ENCODE measurements at places on chromosomes 16 and 17.

GRCh38 chr17:37691807-37692206 lies 48.6 kb upstream of the DDX52 start:
- DNase-seq, result no peak

- no peak for DNase-seq
Observed at GRCh38 chr16:72277749-72278148, 105.8 kb upstream of the PMFBP1 start.

- DNase-seq, result no peak
Observed at GRCh38 chr17:49548051-49548505, 27.6 kb upstream of the NXPH3 start.

- DNase-seq, result no peak
Observed at GRCh38 chr16:81551151-81551808, 106.7 kb downstream of the CMIP start.

DNA sequence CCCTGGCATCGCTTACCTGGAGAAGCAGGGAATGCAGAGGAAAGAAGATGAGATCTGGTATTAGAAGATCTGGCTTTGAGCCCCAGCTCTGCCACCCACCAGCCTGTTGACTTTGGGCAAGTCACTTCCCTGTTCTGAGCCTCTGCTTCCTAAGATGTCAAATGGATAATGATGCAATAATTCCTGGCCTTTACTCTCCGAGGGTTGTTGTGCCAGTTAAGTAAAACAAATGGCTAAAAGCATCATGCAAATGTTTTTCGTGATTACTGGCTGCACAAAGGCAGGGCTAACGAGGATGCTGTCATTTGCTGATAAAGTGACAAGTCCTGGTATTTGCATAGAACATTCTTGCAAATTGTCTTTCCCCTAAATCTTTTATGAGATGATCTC lies 1.3 kb upstream of the ZNF821 start:
- no peak for DNase-seq

GRCh38 chr17:17258011-17258410 lies 21.0 kb upstream of the FLCN start:
- no peak for DNase-seq

- DNase-seq, result no peak
Observed at GRCh38 chr16:35480361-35480760, 2020.9 kb downstream of the TP53TG3F start.

- no peak for DNase-seq
Observed at GRCh38 chr16:1461146-1461545, 13.7 kb downstream of the CLCN7 start.

DNA sequence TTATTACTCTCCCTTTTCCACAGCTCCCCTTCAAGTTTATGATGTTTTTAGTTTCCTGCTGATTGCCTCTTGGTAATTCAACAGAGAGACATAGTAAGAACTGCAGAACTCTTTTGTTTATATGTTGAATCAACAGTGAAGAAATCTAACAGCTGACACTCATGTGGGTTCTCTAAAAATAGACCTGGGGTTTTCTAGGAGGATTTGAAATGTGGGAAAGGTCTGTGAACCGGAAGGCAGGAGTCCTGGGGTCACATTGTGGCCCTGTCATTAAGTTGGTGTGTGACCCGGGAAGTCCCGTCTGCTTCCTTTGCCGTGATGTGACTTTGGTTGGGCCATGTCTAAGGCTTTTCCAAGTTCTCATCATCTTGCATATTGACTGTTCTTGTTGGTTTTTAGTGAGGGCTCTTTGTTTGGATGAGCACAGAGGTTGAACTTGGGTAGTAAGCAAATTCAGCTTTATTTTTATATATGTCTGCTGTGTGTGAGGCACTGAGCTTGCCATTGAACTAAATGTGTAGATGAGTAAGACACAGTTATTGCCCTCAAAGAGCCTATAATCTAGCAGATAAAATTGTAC lies 48.5 kb upstream of the HS3ST3A1 start:
- no peak for DNase-seq

DNA sequence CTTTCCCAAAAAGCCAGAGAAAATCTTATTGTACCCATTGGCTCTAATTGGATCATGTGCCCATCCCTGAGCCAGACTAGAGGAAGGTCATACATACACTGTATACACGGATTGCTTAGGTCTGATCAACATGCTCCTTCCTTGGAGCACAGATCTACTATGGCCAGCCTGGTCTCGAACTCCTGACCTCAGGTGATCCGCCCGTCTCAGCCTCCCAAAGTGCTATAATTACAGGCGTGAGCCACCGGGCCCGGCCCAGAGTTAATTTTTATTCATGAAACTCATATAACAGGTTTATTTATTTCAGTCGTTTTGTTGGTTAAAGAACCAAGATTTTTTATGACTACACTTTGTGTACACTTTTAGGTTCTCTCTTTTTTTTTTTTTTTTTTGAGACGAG lies 1.2 kb upstream of the TAOK1 start:
- DNase-seq, result no peak

- DNase-seq, result no peak
Observed at GRCh38 chr16:54068212-54068611, 218.4 kb downstream of the IRX3 start.

Data from hippocampal formation (tissue), 2 donors.